ENCODE measurements at places on chromosomes 7 and 10.

DNA sequence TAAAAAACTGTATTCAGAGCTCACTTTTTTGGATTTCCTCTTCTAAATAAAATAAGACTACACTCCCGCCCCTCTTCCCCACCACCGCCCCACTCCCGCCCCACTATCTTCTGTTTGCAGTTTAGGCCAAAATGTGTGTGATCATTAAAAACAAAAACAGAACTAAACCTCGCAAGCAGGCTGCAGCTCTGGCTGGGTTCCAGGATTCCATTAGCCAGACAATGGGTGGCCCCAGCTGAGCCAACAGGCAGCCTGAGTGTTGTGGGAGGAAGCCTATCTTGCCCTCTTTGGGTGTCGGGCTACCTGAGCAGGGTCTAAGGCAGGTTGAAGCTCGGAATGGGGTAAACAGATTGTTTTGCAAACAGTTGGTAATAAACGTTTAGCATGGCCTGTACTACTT is 41.7 kb downstream of the ARL4A start:
- DNase-seq = no peak

DNA sequence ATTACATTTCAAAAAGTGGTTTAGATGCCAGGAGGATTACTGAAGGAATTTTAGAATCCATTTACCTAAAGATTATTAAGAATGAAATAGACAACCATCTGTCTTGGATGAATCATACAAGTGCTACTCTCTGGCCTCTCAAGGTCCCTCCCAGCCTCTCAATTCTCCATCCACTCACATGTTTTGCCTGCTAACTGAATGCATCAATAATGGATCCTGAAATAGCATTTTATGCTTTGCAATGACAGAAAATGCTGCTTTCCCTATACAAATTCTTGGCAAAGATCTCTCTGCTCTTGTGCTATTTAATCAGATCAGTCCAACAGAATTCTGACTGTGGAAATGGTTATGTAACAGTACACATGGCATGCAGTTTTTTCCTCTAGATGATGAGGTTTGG is 68.1 kb downstream of the HBP1 start:
- no peak for DNase-seq

DNA sequence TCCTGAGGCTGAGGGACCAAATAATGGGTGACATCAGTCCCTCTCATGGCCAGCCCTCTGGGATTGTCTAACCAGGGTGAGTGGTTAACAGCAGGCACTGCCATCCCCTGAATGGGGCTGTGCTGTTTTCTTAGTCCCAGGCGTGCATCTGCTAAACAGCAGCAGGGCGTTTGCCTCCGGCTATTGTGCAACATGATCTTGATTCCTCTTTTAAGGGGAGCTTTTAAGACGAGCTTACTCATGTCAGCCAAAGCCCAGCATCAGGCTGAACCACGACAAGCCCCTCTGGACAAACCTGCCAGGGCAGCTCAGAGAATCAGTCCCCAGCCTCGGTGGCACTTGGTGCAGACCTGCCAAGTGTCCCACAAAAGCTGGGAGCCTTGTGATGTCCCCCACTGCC is 16.2 kb upstream of the IGFBP3 start:
- DNase-seq = no peak

DNA sequence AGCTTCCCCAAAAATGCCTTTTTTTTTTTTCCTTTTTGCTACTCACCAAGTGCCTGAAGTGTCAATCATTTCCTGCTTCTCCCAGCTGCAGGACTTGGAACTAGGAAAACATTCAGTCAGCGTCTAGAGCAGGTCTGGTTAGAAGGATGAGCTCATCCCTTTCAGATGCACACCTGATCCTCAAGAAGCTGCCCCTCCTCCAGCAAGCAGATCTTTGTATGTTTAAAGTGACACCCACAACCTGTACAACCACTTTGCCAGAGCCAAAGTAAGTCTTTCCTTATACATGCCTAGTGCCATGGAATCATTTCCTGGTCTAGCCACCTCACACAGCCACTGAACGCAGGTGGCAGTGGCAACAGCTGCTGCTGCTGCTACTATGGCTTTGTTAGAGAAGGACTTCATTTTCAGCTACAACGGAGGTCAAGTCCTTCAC is 10.4 kb upstream of the USP54 start:
- DNase-seq = no peak

DNA sequence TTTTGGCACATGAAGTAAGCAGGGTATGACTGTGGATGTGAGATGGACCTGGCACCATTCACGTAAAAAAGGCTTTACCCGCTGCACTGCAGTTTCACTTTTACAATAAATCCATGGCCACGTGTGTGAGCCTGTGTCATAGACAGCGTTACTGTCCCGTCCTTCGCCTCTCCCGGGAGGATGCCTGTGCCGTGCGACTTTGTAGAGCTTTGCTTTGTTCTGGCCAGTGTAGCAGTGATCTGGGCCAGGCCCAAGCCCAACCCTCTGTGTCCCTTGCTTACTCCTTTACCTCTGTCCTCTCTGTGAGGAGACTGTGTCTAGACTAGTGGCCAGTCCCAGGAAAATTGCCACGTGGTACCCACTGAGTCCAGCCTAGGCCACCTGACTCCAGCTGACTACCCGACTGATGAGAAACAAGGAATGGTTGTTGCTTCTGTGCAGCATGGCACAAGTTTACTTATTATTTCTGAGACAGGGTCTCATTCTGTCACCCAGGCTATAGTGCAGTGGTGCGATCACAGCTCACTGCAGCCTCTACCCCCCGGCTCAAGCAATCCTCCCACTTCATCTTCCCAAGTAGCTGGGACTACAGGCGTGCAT is 48.1 kb downstream of the JAKMIP3 start:
- DNase-seq = no peak

DNA sequence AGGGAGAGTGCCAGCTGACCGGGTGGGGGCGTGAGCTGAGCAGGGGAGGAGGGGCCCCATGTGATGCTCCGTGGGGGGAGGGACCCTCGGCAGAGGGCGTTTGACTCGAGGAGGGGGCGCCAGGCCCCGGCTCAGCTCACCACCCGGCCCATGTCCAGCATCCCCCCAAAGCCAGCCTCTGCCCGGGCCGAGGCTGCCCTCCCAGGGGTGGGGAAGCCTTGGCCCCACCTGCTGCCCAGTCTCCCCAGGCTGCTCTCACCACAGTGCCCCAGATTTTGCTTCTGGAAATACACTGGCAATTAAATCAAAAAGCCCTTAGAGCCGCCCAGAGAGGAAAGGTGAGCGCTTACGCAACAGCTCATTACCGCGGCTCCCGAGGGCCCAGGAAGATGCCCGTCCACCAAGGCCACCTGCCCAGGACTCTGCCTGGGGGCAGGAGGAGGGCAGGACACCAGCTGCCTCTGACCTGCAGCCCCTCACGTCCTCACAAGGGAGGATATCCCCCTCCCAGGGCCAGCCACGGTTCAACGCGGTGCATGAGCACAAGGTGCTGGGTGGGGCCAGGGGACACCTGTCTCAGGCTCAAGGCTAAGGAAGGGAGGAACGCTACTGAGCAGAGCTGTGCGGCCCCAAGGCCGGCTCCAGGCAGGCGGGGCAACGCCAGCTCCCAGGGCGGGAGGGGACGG is 70.0 kb upstream of the INPP5A start:
- DNase-seq = no peak

- no peak for DNase-seq
Observed at GRCh38 chr10:61609701-61610100, 53.0 kb upstream of the CABCOCO1 start.

DNA sequence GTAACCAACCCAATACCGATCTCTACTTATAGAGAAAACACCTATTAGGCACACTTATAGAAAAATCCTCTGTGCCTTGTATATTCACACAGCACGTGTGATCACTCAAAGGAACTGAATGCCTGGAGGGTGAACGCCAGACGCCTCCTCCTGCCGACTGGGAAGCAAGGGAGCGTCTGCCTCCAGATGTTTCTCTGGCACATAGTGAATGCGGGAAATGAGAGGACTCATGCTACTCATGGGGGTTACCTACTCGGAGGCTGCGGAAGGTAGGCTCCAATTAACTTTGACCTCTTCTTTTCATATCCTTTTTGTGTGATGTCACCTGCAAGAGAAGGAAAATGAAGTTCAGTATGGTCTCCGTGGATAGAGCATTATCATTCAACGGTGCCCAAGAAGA is 203.3 kb downstream of the DIP2C start:
- DNase-seq = no peak

DNA sequence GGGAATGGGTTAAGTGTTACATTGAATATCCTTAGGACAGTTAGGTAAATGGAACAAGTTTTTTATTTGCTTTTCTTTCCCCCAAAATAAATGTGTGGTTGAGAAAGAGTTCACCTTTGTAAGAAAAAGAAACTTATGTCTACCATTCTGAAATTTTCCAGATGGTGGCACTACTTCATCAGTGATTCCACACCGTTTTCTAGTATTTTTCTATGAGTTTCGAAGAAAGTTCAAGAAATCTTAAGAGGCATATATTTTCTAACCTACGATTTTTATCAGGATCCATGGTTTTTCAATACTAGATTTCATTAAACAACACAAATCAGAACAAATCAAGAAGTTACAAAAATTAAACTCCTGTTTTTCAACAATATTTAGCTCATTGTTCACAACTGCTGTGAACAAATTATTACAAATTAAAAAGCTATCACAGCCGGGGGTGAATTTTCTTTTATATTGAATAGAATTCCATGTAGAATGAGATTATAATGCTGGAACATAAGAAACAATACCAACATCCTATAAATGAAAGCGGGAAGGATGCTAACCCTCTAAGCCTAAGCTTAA is 163.1 kb upstream of the NPVF start:
- DNase-seq = no peak

DNA sequence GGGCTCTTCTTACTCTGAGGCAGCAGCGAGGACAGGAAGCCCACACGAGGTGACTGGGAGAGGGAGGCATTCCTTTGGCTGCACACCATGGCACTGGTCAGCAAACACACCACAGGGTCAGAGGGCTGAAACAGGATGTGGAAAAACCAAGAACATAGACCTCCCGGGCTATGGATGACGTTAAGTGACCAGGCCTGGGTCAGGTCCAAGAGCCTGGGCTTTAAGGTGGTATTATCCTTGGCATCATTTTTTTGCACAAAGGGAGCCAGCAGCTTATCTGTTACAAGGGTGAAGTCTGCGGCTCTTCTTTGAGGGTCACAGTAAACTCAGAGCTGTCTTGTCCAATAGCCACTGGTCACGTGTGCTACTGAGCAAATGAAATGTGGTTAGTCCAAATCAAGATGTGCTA is 7.0 kb downstream of the WDR91 start:
- no peak for DNase-seq

DNA sequence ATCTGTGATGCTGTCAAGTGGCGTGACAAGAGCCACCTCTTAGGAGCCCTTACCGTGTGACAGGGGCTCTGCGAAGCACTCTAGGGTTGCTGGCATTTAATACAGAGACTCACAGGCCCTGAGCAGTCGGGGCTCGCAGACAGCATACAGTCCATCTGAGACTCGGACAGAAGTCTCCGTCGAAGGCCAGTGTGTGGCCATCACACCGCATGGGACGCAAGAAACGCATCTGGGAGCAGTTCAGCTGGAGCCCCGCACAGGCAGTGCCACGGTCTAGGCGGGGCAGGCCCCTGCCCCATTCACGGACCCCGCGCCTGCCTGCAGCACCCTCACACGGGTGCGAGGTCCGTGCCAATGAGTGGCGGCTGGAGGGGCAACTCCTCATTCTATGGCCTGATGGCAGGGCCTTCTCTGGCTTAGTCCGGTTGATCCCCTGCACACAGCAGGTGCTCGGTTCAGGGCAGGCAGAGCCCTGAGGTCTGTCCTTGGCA is 33.6 kb downstream of the IQCE start:
- no peak for DNase-seq

- no peak for DNase-seq
Observed at GRCh38 chr10:78331391-78331922, 297.8 kb downstream of the RPS24 start.

DNA sequence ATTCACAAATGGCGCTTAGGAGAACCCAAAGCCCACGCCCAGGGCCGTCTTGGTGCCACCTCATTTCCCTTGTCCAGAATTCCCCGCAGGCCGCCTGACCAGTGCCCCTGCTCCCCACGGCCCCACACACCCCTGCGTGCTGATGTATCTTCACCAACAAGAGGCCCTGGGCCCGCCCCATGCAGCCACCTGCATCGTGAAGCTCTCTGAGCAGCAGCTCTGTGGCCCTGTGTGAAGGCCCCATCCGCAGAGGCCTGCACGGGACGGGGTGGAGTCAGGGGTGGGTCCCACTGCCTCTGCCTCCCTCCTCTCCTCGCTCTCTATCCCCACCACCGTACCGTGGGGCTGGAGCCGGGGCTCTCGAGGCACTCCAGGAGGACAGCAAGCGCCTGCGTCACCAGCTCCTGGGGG is 14.7 kb downstream of the BRAT1 start:
- no peak for DNase-seq

GRCh38 chr7:21134631-21135030 is 293.3 kb upstream of the SP4 start:
- DNase-seq = no peak

GRCh38 chr10:62005281-62005680 is 103.8 kb downstream of the ARID5B start:
- DNase-seq = no peak

GRCh38 chr10:113890769-113891168 is 36.3 kb downstream of the NHLRC2 start:
- no peak for DNase-seq

DNA sequence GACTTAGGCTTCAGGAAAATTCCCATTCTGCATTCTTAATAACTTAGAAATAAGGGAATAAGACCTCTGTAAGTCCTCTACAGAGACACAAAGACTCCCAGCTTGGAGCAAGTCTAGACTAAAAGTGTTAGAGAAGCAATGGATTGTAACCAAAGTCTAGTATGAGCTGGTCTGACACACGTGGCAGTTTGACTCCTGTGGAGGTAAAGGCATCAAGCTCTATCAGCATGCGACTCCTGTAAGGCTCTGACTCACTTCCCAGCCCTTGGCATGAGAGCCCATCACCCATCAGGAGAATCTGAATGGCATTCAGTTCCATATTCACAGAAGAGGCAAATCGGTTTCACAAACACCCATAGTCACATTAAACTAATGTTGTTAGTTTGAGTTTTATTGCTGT is 4.4 kb upstream of the VSTM4 start:
- no peak for DNase-seq

- no peak for DNase-seq
Observed at GRCh38 chr7:149067869-149068268, 22.6 kb downstream of the ZNF786 start.

GRCh38 chr10:28551086-28551485 is 18.2 kb downstream of the WAC start:
- no peak for DNase-seq

DNA sequence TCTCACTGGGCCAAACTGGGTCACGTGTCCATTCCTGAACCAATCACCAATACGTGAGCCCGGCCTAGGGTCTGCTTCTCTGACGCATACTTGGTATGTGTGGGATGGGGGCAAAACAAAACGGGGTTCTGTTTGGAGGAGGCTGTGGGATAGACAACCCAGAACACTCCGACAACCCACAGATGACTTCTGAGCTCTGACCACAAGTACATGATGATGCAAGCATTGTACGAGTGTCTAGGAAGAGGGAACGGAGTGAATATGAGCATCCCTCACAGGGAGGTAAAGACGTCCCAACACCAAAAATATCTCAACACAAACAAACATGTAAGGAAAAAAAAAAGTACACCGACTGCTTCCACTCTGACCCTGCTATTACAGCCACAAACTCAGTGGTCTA is 5.6 kb downstream of the DAGLB start:
- no peak for DNase-seq

GRCh38 chr7:78662939-78663338 is 790.5 kb downstream of the MAGI2 start:
- no peak for DNase-seq
